ENCODE measurements at places on chromosomes 11 and 22.

DNA sequence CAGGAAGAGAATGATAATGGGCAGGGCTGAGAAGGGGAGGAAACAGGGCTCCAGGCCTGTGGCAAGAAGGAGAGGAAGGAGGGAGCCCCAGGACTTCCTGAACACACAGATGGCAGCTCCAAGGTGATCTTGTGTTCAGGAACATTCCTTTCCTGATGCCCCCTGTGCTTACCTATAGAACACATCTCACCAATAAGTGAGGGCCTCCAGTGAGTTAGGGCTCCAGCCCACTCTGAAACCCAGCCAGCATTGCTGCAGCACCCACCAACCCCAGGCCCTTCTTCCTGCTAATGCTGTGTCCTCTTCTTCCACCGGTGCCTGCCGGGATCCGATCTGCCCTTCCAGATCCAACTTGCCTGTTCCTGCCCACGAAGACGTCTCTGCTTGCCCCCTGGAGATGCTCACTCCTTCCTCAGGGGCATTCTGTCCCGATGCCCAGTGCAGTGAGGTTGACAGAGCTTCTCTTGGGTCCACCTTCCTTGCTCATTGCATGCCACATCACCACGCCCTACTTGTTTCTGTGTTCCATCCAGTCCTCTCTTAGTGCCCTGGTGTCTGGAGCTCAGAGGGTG, 17.4 kb downstream of the ANKK1 start:
- DNase-seq = no peak

- DNase-seq = no peak
Observed at GRCh38 chr11:40292721-40293508, 1166.5 kb downstream of the LRRC4C start.

DNA sequence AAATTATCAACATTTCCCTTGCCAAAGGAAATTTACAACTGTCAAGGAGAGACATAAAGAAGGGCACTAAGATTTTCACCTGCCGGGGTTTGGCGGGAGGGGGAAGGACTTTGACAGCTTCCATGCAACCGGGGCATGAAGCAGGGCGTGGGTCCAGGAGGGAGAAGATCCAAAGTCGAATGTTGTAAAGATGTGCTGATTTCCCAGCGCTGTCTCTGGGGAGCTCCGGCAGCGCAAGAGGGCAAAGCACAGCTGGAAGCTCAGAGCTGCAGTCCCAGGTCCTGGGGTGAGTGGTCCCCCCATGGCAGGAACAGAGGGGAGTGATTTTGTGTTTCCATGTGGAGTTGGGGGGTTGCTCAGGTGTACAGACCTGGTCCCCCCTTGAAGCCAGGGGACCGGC, at the start of gene MS4A10:
Gene MS4A10, plus strand, starts transcription at position 198 of the 400 bp plus-strand sequence. CDS start 5,003 bp downstream, outside the sequence.
- no peak for DNase-seq

- DNase-seq = no peak
Observed at GRCh38 chr11:27433742-27434141, 38.8 kb downstream of the LGR4 start.

GRCh38 chr11:69294571-69295078, 670 bp downstream of the MYEOV start:
- DNase-seq = no peak

DNA sequence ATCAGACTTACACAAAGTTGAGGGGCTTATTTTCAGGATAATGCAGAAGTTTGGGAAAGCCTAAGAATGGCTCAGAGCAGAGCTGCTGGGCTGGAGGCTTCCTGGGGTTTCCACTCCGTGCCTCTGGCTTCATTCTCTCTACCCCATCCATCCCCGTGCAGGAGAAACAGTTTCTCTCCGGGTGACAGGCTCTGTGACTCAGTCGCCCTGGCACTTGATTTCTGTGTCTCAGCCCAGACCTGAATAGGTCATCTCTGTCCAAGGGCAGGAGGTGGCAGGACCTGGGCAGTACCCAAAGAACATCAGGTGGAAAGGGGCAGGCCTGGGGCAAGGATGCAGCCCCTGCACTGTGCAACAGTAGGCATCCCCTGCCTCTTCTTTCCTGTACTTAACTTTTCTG, 38.4 kb upstream of the RTL6 start:
- DNase-seq = no peak

GRCh38 chr11:122749005-122749687, 89.2 kb upstream of the CRTAM start:
- no peak for DNase-seq

DNA sequence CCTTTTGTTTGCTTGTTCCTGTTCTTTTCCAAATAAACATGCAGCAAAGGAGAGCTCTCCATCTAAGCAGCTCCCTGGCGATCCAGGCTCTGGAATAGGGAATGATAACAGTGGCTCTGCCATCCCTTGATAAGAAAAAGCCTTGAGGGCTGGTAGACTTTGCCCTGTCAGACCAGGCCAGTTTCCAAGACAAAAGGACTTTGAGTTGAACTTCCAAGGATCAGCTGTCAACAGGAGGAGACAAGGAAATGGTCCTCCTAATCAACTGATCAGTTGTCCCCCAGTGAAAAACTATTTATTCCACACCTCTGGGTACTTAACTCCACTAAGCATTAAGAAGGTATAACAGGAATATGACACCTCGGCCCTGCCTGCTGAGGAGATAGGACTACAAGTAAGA, 127.8 kb downstream of the PARVA start:
- DNase-seq = no peak

DNA sequence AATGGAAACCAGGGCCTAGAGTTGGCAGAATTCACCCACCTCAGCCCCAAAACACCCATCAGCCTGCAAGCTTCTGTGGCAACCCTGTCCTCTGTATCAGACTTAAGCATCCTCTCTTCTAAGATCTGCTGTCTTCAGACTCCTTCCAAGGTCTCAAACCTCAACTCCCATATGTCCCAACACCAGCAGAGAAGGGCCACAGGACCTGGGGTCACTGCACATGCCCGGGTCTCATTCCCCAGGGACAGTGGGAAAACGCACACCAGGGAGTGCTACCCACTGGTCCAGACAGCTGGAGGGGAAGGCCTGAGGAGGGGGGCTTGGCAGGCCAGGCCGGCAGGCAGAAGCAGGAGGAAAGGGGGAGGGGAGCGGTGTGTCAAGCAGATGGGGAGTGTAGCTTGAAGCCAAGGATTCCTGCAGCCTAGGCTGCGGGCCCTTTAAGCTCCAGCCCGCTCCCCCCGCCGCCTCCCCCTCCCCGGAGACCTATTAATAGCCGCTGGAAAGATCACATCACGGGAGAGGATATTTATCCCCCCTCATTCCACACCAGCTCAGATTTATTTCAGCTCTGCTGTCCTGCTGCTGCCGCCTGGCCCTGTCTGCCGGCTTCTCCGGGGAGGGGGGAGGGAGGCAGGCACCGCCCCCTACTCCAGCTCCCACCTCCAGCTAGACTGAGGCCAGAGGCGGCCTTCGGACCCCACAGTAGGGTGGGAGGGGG, 16.7 kb downstream of the BCL9L start:
- no peak for DNase-seq

GRCh38 chr11:12517741-12518140, 140.4 kb downstream of the PARVA start:
- DNase-seq = no peak

DNA sequence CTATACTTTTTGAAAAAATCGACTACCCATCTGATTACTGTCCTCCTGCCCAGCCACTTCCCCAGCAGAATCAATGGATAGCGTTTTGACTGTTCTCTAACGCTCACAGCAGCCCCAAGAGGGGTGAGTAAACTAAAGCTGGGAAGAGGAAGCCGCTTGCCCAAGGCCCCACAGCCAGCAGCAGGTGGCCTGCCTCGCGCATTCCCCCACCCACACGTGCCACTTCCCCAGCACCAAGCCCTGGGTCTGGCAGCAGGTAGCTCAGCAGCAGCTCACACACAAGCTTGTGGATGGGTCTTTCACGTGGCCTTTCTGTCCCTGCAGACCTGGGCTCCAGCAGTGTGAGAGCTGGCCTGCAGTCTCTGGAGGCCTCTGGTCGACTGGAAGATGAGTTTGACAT, 34.3 kb downstream of the TOM1 start:
- no peak for DNase-seq

DNA sequence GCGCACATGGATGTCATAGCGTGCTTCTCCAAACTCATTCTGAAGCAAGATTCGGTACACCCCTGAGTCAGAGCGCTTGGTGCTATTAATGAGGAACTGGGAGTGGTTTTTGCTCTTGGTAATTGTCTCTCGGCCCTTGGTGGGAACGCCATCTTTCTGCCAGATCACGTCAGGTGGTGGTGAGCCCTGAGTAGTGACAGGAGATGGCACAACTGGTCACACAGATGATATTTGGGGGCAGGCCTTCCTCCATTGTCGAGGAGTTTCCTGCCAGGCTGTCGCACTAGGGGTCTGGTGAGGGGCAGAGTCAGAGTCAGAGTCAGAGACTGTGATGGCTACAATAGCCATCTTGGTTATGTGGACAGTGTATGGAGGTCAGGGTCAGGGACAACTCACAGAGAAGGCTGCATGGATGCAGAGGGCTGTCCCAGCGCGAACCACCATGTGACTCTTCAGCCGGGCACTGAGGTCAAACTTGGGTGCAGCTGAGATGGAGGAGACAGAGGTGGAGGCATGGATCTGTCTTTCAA, 9.3 kb downstream of the TMEM86A start:
- no peak for DNase-seq

- no peak for DNase-seq
Observed at GRCh38 chr11:123187248-123187647, 7.8 kb downstream of the CLMP start.

- DNase-seq = no peak
Observed at GRCh38 chr11:122102426-122102825, 13.6 kb downstream of the BLID start.

DNA sequence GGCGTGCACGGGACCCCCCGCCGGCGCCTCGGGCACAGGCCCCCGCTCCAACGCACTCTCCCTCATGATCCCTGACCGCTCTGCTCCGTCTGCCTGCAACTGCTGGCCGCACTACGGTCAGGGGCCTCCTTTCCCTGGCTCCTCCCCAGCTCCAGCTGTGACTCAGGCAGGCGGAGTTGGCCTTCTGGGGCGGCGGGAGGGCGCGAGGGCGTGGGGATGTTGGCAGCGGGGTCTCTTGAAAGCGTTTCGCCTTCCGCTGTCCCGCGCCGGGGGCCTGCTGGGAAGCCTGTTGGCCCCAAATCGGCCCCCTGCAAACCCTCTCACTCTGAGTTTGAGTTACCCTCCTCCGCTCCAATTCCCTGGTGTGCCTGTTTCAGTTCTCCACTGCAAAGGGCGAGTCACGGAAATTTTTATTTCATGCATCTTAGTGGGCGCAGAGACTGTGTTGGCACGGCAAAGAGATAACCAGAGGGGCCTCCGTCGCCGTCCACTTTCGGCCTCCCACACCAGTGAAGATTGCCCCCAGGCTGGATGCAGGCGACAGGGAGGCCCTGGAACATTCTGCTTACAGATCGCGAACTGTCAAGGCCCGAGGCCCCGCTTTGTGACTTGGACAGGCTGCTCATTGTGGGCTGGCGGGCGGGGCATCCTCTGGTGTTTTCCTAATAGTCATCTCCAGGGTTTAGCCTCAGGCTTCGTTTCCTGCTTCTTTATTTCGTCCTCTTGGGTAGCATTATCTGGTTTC, at the start of gene CAVIN3:
Gene CAVIN3, minus strand, starts transcription at position 91 of the 745 bp plus-strand sequence. Its CDS starts 25 bp downstream, at position 66.
- DNase-seq = no peak

- no peak for DNase-seq
Observed at GRCh38 chr22:47657224-47657623, 894.8 kb downstream of the TBC1D22A start.

GRCh38 chr11:64223001-64223651, 2.9 kb downstream of the TRPT1 start:
- no peak for DNase-seq

- no peak for DNase-seq
Observed at GRCh38 chr11:47351156-47352126, 1.1 kb downstream of the MYBPC3 start.

DNA sequence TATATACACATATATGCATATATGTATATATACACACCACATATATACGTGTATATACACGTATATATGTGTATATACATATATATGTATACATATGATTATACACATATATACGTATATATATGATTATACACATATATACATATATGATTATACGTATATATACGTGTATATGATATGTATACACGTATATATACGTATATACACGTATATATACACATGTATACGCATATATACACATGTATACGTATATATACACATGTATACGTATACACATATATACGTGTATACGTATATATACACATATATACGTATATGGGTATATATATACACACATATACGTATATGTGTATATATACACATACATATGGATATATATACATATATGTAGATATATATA, 62.1 kb upstream of the HMGXB4 start:
- no peak for DNase-seq

GRCh38 chr11:10378362-10378761, 73.5 kb downstream of the ADM start:
- DNase-seq = no peak

- DNase-seq = no peak
Observed at GRCh38 chr11:99865951-99866350, 821.1 kb upstream of the ARHGAP42 start.

- no peak for DNase-seq
Observed at GRCh38 chr11:117700551-117700950, 96.5 kb downstream of the DSCAML1 start.

DNA sequence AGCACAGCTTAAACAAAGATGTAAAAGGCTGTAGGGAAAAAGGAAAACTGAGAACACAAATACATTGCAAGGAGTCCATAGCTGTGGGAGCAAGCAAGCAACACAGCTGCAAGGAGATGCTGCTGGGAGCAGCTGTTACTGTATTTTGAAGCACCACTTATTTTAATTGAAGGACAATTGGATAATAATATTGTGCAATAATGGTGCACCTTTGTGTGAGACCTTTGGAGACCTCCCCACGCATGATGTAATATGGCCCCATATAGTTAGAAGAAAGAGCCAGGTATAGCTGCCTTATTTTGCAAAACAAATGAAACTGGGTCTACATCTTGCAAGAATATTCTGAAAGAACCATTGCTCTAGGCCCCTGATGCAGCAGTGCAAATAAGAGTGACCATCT, 191.1 kb upstream of the KIRREL3 start:
- no peak for DNase-seq

GRCh38 chr11:83881428-83881827, 595.3 kb upstream of the CCDC90B start:
- no peak for DNase-seq

- DNase-seq = no peak
Observed at GRCh38 chr22:46267431-46268279, at the start of gene TTC38. TTC38 (plus strand) TSS chr22:46268008; CDS start chr22:46268040, 32 bp downstream.

DNA sequence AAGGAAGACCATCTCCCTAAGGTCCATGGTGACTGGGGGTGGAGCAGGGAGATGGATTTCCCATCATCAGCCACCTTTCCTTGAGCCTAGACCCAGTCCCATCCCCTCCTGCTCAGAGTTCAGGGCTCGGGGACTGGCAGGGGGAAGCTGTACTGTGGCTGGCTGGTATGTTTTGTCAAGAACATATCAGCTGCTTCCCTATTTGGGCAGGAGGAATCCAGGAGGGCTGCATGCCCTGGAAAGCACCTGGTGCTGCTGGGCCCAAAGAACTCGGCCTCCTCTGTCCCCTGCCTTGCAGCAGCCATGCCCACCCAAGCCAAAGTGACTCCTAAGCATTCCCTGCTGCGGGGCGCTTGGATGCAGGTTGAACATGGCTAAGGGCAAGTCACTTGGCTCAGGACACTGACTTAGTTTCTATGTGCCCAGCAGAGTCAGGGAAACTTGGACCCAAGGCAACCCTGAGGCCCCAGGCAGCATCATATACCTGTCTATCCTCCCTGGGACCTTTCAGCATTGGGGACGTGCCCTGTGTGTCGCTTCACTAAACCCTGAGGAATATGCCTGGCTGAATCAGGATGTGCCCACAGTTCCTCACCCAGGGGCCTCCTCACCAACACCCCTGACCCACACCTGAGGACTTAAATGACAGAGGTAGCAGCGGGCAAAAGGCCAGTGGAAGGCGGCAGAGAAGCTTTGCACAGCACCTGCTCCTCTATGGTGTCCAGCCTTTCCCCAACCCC, 43.1 kb downstream of the BUD13 start:
- no peak for DNase-seq

GRCh38 chr11:13315517-13316432, 38.2 kb downstream of the BMAL1 start:
- DNase-seq = no peak

Data from stimulated activated CD8-positive, alpha-beta memory T cell treated with anti-CD3 and anti-CD28 coated beads, Interleukin-7, amount 100 ng/mL, for 1 hour (primary cell).